ENCODE measurements at places on chromosomes 2 and 18.

GRCh38 chr2:216560838-216561270 lies 62.2 kb downstream of the RPL37A start:
- no peak for DNase-seq

GRCh38 chr2:218865396-218865795 lies 5.8 kb downstream of the WNT6 start:
- no peak for DNase-seq

- DNase-seq, result no peak
Observed at GRCh38 chr18:13611142-13611600, 115.2 kb downstream of the FAM210A start.

DNA sequence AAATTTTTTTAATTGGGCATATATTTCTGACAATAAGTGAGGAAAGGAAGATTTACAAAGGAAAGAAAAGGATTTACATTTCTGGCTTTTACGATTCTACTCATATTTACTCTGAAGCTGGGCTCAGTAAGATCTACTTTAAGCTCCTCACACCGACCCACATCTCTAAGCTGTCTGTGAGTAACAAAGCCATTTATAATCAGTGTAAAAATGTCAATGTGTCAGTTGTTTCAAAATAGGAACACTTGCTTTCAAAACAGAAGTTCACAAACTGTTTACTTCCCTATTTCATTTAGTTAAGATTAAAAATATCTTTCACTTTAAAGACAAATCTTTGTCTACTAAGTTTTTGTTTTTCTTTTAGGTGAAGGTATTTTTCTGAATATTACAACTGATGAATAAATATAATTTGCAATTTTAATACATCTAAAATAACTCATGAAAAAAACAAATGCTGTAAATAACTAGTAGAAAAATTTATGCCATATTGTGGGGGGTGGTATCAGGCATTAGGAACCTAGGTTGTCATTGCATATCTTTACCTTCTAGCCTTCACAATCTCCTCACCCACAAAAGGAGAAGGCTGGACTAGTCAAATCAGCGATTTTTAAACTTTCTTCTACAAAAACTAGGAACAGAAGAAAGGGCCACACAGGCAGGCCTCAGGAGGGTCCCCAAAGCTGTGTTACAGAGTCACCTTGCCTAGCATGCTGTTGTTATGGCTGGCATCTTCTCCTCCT lies 64.5 kb downstream of the TMEM131 start:
- DNase-seq, result no peak

DNA sequence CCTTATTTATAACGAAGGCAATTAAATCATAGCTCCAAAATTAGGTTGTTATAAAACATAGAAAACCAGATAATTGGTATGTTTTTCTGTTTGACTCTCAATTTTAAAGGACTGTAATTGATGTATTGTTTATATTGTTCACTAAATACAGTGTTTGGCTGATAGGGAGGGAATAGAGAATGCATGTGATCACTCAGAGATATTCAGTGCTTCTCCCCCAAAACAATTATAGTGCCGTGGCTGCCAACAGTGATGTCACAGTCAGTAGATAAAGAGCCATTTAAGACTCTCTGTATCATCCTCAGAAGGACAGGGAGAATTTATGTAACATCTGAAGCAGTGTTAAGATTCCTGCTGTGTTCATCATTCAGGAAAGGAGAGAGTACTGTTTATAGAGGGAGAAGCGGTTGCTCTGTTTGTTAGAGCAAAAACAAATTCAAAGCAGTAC lies 69.6 kb downstream of the PHLPP1 start:
- DNase-seq, result no peak

- no peak for DNase-seq
Observed at GRCh38 chr18:56789889-56790180, 138.7 kb downstream of the WDR7 start.

GRCh38 chr2:239370876-239371725 lies 29.7 kb downstream of the HDAC4 start:
- no peak for DNase-seq
